Stimulated activated naive B cell treated with anti-CD40 and anti-IgM and Interleukin-4, amounts not matched to agents 10 μg/mL and 1 μg/mL and 100 μg/mL, for 72 hours (primary cell): ENCODE measurements at places on chromosomes 6 and 20.

DNA sequence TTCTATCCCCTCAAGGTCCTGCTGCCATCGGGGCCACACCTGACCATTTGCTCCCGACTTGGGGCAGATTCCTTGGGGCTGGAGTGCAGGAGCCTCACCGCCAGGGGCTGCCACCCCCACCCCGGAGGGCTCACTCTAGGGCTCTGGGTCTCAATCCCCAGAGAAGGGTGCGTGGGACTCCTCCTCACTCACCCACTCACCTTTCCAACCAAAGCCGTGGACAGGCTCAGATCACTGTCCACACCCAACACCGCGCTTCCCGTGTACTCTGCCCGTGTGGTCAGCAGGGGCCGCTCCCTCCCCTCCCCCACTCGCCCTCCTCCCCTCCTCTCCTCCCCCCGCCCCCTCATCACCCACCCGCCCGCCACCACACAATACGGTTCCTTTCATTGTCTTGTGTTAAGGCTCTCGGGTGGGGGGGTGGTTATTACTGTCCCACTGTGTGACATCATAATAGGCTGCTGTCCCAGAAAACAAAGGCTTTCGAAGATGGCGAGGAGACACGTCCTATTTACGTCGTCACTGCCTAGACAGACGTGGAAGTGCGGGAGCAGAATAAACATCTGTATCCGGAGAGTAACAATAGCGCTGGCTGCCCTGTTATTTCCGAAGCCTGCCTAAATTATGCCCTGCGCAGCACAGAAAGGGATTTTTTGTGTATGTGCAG is 85.8 kb downstream of the YTHDF1 start:
- H3K27me3 ChIP-seq: peaks cover 20% of the 10 kb centered on the region
- H3K27ac ChIP-seq: no peak overlapping the region
- no peak for DNase-seq

GRCh38 chr20:41293269-41294037 is 24.1 kb downstream of the ZHX3 start:
- no peak overlapping the region for H3K27ac ChIP-seq
- DNase-seq: no peak
- no peaks in the 10 kb centered on the region for H3K27me3 ChIP-seq
- peaks cover 6% of the 10 kb centered on the region for H3K36me3 ChIP-seq

GRCh38 chr6:162976141-162976540 is 248.4 kb downstream of the PACRG start:
- no peak for DNase-seq
- H3K4me3 ChIP-seq: no peak overlapping the region
- H3K27ac ChIP-seq: no peak overlapping the region
- no peaks in the 10 kb centered on the region for H3K4me1 ChIP-seq
- no peaks in the 10 kb centered on the region for H3K36me3 ChIP-seq

DNA sequence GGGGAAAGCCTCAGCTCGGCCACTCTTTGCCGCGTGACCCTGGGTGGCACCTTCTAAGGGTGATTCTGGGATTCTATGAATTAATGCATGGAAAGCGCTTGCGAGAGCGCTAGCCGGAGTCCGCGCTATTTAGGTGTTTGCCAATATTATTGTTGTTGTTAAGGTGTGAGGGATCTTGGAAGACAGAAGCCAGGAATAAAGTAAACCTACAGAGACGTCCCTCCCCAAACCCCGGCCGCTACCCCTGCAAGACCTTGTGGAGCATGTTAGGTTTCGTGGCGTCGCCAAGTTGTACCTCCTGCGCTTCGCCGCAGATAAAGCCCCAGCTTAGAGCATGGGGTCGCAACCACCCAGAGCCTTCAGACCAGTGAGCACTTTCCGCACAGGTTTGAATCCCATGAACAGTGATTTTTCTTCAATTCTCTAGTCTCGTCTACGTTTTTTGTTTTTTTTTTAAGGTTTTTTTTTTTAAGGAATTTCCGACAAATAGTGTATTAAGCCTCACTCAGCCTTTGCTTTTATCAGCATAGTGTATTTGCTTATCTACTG is 16.9 kb upstream of the ZSCAN9 start:
- H3K36me3 ChIP-seq: no peaks in the 10 kb centered on the region
- no peak for DNase-seq
- H3K4me3 ChIP-seq: peak overlapping the region; percentile 88
- peaks cover 82% of the 10 kb centered on the region for H3K27me3 ChIP-seq
- peak overlapping the region; percentile 51 for H3K27ac ChIP-seq

- peak overlapping the region; percentile 71 for H3K27ac ChIP-seq
- no peaks in the 10 kb centered on the region for H3K36me3 ChIP-seq
- H3K4me1 ChIP-seq: peaks cover 18% of the 10 kb centered on the region
- H3K27me3 ChIP-seq: peaks cover 21% of the 10 kb centered on the region
- H3K4me3 ChIP-seq: peak overlapping the region; percentile 0
- peak; percentile 3 for DNase-seq
These were observed 91.7 kb upstream of the HDDC2 start for GRCh38 chr6:125393449-125393858.

DNA sequence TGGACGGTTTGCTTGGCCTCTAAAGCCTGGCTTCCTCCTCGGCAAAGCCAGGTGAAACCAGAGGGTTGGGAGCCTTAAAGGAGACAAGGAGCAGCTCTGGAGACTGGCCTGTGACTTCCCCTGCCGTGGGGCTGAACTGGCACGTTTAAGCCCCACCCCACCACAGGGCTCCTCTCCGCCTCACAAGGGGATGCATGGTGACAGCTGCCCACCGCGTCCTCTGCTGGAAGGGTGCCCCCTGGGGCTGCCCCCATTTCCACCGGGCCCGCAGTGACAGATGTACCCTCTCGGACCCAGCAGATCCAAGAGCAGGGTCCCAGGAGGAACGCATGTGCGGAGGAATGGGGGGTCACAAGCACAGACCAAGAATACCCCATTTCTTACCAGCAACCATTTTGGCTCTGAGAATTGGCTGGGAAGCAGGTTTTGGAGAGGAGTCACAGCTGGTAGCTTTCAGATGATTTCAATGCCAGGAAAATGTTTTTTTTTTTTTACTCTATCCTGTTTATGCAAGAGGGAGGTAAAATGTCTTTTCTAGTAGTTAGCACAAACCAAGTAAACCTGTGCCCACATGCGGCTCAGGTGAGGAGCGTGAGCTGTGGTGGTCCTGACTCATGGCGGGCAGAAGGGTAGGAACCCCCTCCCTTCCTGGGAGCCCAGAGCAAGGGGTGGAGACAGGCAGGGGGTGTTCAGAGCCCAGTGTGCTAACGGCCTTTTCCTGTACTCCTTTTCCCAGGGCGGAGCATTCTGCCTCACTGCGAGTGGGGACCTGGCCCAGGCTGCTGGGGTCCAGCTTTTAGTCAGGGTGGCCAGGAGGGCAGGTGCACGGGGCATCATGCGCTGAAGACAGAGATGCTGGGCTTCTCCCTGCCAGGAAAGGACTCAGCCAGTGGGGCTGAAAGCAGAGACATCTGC is 33.0 kb downstream of the FRMD1 start:
- no peaks in the 10 kb centered on the region for H3K4me1 ChIP-seq
- no peak for DNase-seq
- no peak overlapping the region for H3K4me3 ChIP-seq
